ENCODE measurements at places on chromosomes 4 and X.

DNA sequence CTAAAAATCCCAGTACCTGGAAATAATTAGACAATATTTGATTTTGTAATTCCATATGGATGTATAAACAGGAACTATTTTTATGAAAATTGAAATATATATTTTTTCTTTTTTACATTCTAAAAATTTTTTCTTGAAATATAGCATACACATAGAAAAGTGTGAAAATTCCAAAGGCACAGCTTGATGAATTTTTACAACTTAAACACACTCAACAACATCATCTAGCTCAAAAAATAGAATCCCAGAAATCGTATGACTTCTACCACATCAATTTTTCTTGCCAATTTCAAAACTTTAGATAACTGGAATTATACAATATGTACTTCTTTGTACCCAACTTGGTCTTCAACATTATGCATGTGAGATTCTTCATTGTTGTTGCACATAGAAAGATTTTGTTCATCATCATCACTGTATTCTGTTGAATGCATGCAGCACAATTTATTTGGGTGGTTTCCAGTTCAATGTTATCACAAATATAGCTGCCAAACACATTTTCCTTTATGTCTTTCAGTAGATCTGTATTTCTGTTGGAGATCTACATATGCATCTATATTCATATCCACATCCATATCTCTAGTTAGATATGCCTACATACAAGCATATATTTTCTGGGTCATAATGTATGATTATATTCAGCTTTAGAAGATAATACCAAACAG lies 340.7 kb upstream of the SLIT2 start:
- DNase-seq: no peak

DNA sequence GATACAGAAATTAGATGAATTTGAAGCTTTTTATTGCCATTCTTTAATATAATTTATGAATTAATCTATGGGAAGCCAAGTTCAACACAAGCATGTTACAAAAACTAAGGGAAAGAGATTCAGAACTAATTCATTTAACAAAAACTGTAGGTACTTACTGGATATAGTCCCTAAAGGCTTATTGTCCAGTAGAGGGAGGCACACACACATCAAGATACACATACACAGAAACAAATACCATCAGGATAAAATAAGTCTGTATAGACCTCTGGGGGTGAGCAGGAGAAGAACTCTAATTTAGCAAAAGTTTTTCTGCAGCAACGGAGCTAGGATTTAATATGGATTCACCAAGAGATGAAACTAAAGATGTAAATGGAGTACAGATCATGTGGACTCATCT lies 83.0 kb upstream of the IL13RA1 start:
- peak; percentile 64 for DNase-seq

DNA sequence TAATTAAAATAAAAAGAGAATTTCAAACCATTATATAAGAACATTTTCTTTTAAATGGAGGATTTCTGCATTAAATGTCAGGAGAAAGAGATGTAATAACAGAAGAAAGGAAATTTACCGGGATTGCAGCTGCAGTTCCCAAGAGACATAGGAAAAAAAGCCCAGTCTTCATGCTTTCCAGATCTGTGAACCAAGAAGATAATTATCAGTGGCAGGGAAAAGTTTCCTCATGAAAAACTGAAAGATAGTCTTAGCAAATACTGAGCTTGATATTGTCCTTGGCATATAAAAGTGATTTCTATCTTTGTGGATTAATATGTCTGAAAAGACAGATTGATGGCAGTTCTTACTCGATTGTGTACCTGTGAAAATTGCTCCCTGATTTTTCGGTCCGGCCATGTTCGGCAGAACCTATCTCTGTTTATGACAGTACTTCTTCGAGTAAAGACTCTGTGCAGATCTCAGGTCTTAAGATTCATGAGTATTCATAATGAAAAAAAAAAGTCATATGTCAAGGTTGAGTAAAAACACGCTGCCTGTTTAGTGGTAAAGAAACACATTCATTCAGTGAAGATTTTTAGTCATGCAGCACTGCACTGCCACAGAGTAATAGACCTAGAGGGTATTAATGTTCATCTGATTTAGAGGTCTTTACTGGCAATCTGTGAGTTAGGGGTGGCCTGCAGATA lies 29.6 kb downstream of the SPARCL1 start:
- DNase-seq: no peak

DNA sequence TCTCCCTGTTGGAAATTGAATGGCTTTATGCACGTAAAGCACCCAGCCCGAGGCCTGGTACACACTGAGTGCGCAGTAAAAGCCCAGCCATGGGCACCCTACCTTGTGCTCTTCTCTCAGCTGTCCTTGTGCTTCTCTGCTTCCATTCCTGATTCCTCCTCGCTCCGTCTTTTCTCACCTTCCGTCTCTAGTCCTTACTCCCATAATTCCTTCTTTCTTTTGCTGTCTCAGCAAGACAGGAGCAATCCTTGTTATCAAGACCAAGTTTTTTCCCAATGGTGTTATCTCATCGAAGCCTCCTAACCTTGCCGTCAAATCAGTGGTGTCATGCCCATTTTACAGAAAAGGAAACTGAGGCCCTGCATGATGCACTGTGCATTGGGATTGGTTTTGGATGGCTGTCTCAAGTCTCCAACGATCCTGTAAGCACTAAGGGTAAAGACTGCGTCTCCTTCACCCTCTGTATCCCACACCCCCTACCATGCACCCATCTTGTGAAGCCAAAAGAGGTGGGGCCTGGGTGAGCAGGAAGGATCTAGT lies 30.1 kb downstream of the CYTL1 start:
- no peak for DNase-seq

- no peak for DNase-seq
Measured at GRCh38 chr4:70863099-70863790, 23.6 kb upstream of the GRSF1 start.

- peak; percentile 48 for DNase-seq
Measured at GRCh38 chr4:144906181-144906925, 191.6 kb downstream of the ANAPC10 start.

GRCh38 chr4:61938250-61938846 lies 738.2 kb downstream of the ADGRL3 start:
- DNase-seq: no peak

DNA sequence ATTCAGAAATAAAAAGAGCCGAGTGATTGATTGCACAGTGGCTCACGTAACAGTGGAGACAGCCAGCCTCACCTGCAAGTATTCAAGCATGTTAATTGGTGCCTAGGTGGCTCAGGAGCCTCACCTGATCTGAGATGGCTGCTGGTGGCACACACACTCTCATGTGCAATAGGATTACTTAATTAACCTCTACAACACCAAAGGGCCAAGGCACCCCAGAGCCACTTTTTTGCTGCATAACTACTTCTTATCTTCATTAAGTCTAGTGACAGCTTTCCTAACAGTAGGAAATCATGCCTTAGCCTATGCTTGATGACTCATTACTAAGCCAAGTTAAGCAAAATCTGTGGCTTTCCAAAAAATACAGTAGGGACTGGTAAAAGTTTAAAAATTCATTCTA lies 117.3 kb upstream of the NOCT start:
- DNase-seq: no peak

- DNase-seq: no peak
Measured at GRCh38 chrX:143768976-143769375, 48.4 kb upstream of the SPANXN2 start.

DNA sequence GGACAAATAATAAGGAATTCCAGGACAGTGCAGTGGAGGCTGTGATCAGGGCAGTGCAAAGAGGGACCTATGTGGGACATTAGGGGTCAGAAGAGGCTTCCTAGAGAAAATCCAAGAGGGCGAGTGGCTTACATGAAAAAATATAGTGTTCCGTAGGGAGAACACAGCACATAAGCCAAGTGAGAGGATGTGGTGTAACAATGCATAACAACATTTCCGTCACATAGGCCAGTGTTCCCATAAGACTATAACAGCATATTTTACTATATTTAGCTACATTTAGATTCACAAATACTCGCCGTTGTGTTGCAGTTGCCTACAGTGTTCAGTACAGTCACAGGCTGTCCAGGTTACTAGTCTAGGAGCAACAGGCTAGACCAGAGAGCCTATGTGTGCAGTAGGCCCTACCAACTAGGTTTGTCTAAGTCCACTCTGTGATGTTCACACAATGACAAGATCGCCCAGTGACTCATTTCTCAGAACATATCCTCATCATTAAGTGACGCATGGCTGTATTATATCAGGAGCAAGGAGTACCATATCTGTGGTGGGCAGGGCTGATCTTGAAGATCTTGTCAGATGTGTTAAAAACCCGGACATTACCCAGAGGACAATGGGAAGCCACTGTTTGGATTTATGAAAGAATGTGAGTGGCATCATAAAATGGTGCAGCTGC lies 74.0 kb upstream of the TBL1X start:
- DNase-seq: no peak

- DNase-seq: no peak
Measured at GRCh38 chr4:102642631-102643298, 118.0 kb downstream of the MANBA start.

- no peak for DNase-seq
Measured at GRCh38 chr4:182808673-182809416, 108.3 kb downstream of the DCTD start.

DNA sequence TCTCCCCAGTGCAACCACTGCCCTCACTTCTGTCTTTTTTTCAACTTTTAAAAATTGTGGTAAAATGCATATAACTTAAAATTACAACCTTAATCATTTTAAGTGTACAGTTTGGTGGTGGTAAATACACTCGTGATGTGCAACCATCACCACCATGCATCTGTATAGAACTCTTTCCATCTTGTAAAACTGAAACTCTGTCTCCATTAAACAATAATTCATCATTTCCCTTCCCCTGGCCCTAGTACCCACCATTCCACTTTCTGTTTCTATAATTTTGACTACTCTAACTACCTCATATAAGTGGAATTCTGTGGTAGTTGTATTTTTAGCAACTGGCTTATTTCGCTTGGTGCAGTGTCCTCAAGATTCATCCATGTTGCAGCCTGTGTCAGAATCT lies 6.8 kb upstream of the CTBP1 start:
- no peak for DNase-seq

DNA sequence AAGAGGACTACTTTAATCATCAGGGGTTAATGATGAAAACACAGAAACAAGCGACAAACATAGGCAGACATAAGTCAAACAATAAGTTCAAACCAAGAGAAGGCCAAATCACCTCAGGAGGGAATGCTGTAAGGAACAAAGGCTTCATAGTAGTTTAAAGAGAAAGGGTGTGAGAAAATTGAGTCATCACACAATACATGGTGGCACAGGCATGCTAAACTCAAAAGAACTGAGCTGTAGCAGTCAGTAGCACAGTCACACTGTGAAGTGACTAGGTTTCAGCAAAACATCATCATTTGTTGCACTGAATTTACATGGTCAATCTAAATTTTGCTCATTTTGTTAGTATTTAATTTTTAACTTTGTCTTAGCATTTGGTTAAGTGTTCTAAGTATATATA lies 24.2 kb downstream of the SMC1A start:
- no peak for DNase-seq

- no peak for DNase-seq
Measured at GRCh38 chr4:102530986-102531385, 29.8 kb downstream of the NFKB1 start.

GRCh38 chr4:150934022-150934421 lies 81.1 kb downstream of the LRBA start:
- DNase-seq: no peak

DNA sequence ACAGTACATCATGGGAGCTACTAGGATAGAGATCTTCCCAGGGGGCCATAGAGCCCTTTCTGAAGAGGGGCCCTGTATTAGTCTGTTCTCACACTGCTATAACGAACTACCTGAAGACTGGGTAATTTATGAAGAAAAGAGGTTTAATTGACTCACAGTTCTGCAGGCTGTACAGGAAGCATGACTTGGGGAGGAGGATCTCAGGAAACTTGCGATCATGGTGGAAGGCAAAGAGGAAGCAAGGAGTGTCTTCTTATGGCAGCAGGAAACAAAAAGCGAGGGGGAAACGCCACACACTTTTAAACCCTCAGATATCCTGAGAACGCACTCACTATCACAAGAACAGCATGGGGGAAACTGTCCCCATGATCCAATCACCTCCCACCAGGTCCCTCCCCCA lies 4.2 kb upstream of the SLC9A6 start:
- no peak for DNase-seq

- no peak for DNase-seq
Measured at GRCh38 chr4:177323416-177323815, 13.7 kb downstream of the NEIL3 start.

DNA sequence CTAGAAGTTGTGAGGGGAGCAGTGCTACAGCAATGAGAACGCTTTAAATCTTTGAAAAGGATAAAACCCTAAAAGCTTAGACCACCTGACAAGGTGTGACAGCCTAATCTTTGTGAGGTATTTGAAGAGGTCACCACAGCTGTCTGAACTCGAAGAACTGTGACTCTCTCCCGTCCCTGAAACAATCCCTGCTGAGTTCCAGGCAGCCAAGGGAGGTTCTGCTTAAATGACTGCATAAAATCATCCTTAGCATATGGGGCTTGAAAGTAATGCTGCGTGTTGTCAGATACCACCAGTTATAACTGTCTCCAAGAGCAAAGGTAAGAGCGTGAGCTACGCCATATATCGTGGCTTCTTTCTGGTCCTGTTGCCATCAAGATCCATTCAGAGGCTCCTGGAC lies 696.3 kb downstream of the PCDH7 start:
- no peak for DNase-seq

DNA sequence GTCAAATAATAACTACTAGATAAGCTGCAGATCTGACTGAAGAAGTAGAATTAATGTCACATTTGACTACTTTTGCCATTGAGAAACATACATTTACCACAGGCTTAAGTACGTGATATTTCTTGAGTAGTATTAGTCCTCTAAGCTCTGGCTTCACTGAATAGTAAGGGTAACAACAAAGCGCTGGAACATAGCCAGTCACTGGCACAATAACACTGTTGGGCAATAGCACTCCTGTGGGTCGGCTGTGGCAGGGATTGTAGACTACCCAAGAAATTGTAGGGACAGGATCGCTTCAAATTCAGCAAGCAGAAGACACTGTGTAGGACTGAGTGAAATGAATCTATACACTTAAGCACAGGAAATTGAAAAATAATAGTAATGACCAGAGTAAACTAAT lies 27.1 kb upstream of the IL15 start:
- no peak for DNase-seq

DNA sequence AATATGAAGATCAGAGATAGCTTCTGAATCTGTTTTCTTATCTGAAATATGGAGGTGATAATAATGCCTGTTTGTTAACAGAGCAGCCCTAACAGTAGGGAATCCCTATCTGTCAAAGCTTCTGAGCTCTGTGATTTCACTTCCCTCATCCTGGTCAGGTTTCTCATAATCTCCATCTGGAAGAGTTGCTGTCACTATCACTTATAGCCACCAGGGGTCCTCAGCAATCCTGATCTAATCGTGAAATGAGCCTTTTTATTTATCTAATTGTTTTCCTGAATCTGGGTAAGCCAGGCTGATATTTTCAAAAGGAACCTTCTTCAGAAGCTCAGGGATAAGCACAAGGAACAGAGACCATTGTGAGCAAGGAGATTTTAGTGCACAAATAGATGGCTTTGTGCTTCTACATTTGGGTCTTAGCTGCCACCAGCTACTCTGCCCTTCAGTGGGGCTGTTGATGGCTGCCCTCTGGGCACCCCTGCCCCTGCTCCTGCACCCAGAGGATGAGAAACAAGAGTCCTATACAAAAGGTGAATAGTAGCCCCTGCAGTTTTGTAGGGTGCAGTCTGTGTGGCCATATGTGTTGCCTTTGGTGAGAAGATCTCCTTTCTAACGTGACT lies 196.4 kb upstream of the RADX start:
- DNase-seq: peak; percentile 21
